ENCODE measurements at places on chromosomes 3 and 15.

DNA sequence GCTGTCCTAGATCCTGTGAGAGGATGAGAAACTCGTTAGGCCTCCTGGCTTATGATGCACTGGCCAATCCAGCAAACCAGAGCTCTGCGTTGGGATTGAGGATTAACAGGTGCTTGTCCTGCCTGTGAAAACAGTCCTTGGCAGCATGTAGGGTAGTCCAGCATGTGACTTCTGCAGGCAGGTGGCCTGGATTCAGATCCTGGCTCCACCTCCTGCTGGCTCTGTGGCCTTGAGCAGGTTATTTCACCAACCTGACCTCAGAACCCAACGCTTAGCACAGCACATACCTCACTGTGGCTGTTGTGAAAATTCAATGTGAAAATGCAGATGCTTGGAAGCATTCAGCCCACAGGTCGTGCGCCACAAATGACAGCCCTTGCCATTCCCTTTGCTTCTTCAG is 33.6 kb downstream of the PLA2G4D start:
- DNase-seq: no peak

DNA sequence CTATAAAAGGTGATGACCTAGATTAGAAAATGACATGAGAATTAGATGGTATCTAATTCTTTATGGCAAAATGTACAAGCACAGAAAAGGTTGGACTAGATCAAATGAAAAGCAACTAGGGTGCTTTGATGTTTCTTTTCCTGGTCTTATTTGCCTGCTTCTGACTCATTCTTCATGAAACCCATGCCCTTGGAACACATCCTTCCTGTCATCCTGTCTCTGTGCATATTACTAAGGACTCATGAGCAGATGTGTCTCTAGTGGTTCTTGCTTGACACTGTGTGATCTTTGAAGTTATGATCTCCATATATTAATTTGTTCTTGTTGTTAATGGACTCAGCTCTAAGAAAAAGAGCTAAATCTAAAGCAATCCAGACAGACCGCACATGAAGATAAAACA is 314.0 kb downstream of the ERC2 start:
- no peak for DNase-seq

DNA sequence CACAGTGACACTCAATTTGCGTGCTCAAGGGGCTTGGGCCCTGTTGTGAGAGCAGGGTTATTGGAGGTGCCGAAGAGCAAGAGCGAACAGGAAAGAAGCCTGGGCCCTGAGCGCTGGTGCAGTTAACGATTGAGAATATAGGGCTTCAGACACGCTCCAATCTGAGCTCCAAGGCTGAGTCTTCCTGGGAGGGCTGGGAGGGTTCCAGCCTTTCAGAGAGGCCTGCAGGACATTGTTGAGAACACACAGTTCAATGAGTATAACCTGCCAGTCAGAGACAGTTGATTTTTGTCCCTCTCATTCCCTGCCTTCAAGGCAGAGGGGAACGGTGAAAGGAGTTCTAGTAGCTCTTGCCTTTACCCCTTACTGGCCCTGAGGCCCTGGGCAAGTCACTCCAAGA is 47.3 kb downstream of the GLDN start:
- DNase-seq: no peak

GRCh38 chr15:38667890-38668850 is 103.6 kb upstream of the RASGRP1 start:
- no peak for DNase-seq

DNA sequence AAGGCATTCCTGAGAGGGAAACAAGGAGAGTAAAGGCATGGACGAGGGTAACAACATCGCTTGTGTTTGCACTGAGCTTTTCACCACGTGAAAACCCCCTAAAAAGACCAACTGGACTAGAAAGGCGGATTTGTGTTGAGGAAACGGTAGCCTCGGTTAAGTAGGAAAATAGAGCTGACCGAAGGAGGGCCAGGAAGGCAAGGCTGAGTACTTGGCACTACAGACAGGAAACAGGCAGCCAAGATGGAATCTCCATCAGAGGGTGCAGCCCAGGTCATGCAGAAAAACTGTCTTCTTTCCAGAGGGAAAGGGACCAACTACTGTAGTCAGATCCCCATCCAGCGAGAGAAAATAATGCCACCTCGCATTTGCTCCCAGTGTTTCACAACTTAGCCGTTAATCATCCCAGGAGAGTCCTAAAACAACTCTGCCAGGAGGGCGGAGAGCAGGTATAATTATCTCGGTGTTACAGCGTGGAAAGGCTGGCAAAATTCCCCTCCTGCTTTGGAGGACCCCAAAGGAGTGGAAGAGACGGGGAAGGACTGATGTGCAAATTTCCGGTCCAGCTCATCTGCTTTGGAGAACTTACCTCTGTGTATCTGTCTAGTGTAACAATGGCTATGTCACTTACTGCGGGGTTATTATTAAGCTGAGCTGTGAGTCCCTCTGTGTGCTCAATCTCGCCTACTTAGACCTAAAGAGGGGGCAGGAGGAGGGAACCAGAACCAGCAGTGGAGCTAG is 77.2 kb downstream of the MYO1E start:
- DNase-seq: no peak

GRCh38 chr3:173823911-173824460 is 426.4 kb downstream of the NLGN1 start:
- DNase-seq: no peak

GRCh38 chr3:147371140-147371539 is 35.2 kb downstream of the ZIC4 start:
- DNase-seq: no peak

GRCh38 chr15:76512971-76513370 is 176.4 kb downstream of the ISL2 start:
- no peak for DNase-seq

GRCh38 chr15:29689287-29689986 is 132.8 kb downstream of the TJP1 start:
- no peak for DNase-seq

DNA sequence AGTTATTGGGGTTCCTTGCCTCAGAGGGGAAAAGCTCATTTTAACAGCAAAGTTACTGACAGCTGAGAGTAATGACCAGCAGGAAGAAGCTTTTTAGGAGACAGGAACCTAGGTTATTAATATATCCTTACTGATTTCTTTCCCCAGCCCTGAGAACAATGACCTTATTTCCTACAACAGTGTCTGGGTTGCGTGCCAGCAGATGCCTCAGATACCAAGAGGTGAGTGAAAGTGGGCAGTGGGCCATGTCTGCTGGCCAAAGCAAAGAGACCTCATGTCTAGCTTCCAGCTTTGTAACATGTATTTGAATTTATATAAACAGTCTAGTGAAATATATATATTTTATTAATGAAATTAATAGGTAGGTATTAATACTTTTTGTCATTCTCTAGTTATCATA is 5.0 kb downstream of the CCNDBP1 start:
- no peak for DNase-seq
